Left ventricle myocardium superior (tissue), 1 donor: ENCODE measurements at places on chromosomes 16 and 17. TPM values are rescaled to one million over a fixed set of nuclear protein-coding genes. Genes with fewer than 3 reads are reported as not detected.

TRIM72 gene
- total RNA-seq: 0.40 TPM

DNA sequence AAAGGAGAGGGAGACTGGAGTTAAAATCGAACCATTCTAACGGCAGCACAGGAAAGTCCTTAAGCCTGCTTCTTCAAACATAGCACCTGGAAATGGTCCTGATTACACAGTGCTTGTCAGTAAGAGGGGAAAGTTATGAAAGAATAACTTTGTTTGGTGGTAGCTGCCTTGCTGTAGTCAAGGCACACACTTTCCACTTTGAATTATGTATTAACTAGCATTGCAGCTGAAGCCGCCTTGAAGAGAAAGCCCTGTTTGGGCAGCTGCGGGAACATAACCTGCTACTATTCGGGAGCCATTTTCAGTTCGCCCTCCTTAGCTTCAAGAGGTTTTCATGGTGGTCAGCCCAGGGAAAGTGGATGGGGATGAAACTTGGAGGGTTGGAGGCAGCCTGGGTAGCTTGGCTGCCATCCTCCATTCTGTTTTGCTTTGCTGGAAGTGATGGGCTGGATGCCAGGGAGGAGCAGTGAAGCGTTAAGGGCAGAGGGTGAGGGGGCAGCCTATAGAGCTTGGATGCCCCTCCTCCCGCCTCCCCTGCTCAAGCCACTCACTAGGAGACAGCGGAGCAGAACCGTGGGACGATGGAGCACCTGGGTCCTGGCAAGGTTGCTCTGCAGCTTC, 5.3 kb upstream of the HAS3 start:
- no peak for DNase-seq

- no peak for DNase-seq
These were observed 215.6 kb downstream of the MSI2 start for GRCh38 chr17:57471868-57472368.

GRCh38 chr17:29240968-29241963, 5.4 kb upstream of the CRYBA1 start:
- DNase-seq: peak; percentile 34

CDRT15L2 gene
- total RNA-seq: not detected

DNA sequence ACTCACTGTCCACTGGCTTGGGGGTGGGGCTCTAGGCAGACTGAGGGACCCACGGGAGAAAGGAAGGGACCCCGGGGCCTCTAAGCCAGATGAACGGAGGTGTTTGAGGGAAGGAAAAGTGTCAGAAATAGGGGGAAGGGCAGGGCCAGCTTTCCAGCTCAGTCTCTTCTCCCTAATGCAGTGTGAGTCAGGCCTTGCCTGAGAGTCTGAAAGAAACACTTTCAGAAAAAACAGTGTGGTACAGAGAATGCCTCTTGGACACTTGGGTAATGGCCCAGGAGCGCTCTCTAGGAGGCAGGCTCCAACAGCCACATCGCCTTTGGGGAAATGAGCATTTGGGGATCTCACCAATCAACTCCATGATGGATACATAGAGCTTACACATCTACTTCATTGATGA, 46.9 kb downstream of the NDEL1 start:
- no peak for DNase-seq

DNA sequence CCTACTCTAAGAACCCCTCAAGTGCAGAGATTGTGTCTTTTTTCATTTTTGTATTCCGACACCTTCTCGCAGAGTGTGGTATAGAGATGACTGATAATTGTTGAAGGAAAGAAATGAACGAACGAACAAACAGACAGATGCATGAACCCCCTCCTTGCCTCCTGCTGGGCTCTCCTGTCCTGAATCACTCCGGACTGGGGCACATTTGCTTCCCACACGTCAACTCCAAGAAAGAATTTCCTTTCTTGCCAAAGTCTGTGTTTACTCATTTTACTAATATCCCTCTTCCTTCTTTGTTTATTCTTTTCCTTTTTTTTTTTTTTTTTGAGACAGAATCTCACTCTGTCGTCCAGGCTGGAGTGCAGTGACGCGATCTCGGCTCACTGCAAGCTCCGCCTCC, 37.5 kb upstream of the BHLHA9 start:
- DNase-seq: no peak

DNA sequence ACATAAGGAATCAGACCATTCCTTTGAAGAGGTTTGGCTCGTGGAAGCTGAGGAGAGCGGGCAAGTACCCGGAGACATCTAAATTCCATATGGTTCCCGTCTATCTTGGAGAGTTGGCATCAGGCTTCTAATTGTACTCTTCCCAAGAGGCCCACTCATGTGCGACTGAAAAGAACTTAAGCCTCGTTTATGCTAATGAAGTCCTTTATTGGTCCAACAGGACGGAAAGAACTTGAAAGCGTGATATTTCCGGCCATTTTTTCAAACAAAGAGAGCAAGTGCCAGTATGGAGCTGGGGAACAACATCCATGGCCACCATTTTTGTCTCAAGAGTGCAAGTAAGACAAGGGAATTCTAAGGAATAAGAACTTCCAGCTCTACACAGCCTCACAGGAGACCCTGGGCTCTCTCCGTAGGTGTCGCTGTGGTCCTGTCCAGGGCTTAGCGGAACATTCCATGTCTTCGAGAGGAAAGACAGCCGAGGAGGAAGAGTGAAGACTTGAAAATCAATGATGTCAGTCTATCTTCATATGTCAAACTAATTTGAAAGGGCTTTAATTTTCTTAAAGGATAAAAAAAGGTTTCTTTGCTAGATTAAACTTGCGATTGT, 566.0 kb upstream of the PSMD7 start:
- no peak for DNase-seq

CCL14 gene
- total RNA-seq: 8.1 TPM

- DNase-seq: no peak
These were observed 66.2 kb upstream of the CACNG3 start for GRCh38 chr16:24189941-24190340.

PRRT2 gene
- 3.1 TPM for total RNA-seq

GRCh38 chr17:72336026-72336803, 215.4 kb downstream of the SOX9 start:
- no peak for DNase-seq
